Head of caudate nucleus (tissue), 42 donors: ENCODE measurements at places on chromosomes 12 and 14.

- no peak for DNase-seq
Observed at GRCh38 chr12:9829982-9830381, 2.7 kb downstream of the KLRF1 start.

DNA sequence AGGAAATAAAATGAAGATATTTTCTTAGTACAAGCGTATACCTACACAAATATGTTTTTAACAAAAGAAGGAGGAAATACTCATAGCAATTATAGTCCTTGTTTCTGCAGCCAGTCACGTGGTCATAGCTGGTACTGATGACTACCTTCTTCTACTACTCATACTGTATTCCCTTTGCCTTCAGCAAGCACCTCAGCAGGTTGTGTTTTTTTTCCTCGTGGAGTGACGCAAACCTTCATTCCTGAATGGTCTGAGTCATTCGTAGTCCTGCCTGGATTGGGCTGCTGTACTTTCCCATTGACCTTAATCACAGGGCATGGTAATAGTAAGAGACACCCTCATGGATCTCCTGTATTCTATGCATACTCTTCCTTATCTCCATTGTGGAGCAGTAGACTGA lies 25.7 kb upstream of the SLC16A7 start:
- no peak for DNase-seq

- peak; percentile 56 for DNase-seq
Observed at GRCh38 chr12:76031081-76031413, 529 bp downstream of the PHLDA1 start.

DNA sequence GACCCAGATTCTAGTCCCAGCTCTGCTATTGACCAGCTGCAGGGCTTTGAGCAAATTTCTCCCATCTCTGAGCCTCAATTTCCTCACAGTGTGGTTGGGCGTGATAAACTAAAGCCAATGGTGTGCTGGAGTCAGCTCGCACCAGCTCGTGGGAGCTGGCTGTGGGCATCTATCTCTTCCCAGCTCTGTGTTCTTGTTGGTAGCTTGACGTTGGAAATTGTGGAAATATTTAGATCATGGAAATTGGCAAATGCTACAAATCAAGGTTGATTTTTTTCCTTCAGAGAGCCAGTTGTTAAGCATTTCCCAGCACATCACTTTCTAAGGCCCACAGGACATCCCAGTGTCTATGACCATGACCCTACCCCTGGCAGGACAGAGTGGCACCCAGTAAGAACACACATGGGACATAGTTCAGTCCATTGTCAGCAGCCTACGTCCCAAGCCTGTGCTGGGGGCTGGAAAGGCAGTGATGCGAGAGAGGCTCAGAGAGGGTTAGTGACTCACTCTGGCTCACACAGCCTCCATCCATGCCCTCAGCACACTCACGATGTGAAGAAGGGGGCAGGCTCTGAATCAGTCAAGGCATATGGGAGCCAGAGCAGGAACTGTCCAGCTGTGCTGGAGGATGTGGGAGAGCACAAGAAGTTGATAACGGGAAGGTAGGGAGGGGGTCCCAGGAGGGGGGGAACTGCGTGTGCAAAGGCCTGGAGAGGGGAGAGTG lies 77.6 kb downstream of the LGMN start:
- DNase-seq = no peak

- DNase-seq = no peak
Observed at GRCh38 chr14:63266106-63266505, 52.6 kb downstream of the GPHB5 start.

GRCh38 chr14:42428996-42429395 lies 822.3 kb downstream of the LRFN5 start:
- DNase-seq = no peak

DNA sequence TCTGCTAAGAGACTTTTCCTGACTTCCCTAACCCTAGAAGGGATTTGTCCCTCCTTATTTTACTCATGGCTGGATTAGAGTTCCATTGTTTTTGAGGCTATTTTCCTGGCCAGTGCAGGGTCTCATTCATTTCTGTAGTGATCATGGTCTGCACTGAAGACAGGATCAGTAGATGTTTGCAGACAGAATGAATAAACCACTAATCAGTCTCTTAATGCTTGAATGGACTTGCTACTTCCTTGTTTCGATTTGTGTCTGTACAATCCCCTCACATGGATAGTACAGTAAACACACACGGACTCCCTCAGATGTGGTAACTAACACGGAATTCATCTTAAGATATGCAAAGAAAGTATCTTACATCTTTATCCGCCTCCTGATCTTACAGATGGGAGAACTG lies 102.6 kb upstream of the PRB2 start:
- no peak for DNase-seq

GRCh38 chr12:42857106-42857505 lies 267.6 kb upstream of the PRICKLE1 start:
- no peak for DNase-seq

DNA sequence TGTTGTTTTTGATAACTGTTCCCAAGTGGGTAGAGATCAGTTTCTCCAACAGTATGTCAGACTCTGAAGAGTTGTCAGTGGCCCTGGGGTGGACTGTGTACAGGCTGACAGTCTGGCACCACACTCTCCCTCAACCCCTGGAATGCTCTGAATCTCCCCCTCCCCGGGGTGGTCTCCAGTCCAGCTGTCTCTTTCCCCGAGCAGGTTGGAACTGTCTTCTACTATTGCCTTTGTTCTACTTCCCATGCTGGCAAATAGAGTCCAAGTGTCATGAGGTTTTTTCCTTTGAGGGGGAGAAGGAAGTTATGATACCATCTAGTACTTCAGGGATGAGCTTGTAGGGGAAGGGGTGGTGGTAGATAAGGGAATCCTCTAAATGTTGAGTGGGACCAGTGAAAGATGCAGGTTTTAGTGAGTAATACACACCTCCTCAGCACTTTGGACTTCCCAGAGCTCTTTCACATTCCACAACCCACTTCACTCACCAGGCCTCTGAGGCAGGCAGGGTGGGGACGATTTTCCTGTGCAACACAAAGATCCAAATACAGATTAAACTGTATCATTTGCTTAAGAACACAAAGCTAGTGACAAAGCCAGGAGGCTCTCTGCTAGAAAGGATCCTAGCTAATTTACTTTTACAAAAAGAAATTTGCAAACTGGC lies 170.7 kb upstream of the GZMB start:
- DNase-seq = no peak

GRCh38 chr12:15193946-15194345 lies 27.3 kb downstream of the RERG start:
- no peak for DNase-seq

- DNase-seq = peak; percentile 51
Observed at GRCh38 chr12:121579190-121579791, 1.5 kb downstream of the KDM2B start.

DNA sequence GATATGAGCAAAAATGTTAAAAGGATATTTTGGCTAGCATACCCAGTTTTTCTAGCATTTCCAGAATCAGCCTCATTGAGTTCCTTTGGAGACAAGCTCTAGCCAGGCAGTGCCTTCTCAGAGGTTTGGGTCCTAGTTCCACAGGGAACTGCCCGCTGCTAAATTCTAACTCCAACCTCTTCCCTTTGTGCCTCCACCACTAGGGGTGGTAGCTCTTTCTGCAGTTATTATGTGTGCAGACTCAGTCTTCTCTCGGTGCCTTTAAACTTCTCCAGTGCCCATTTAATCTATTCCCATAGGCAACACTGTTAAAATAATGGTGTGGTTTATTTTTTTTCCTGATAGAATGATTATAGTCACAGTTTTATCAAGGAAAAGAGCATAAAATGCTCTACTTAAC lies 21.5 kb upstream of the SLC25A3 start:
- no peak for DNase-seq

- DNase-seq = no peak
Observed at GRCh38 chr12:60021235-60021634, 425.4 kb downstream of the SLC16A7 start.

GRCh38 chr14:24816011-24816928 lies 182.3 kb upstream of the GZMB start:
- DNase-seq = no peak

DNA sequence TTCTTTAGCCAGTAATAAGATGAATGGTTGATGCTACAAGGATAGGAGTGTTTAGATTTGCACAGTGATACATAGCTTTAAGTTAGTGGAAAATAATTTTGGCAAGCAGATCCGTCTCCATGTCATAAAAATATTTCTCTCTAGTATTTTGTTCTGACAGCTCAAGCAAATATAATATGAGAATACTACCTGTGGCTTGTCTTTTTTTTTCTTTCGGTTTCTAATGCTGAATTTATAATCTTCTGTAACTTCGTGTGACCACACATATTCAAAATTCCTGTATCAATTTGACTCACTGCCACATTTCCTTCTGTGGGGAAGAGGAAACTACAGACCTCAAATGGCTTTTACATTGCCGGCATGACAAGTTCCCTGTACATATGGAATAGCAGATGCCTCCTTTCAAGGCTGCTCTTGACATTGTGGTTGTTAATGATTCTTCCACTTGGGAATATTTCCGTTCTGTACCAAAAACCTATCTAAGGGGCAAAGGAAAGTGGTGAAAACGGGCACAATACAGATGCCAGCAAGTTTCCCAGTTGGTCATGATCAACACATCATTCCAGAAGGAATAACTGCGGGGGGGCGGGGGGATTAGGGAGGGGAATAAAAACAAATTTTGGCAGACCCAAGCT lies 103.6 kb upstream of the CCDC91 start:
- no peak for DNase-seq

DNA sequence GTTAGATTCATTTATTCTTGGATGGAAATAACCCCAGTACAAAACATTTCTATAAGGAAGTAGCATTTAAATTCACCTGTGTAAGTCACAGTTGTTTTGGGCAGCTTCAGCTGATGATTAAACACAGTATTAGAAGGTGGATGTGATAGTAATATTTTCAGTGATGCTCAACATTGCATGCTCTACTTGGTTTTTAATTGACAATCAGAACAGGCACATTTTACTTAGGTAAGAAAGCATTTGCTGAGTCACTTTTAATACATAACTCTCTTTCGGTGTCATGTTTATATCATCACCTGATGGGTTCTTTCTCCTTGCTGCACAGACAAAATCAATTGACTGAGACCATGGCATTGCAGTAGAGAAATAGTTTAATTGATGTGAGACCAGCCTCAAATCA lies 80.7 kb downstream of the CMAS start:
- DNase-seq = no peak

GRCh38 chr12:113056381-113056630 lies 224 bp upstream of the DTX1 start:
- no peak for DNase-seq

GRCh38 chr12:92796650-92797049 lies 93.9 kb downstream of the PLEKHG7 start:
- DNase-seq = no peak

DNA sequence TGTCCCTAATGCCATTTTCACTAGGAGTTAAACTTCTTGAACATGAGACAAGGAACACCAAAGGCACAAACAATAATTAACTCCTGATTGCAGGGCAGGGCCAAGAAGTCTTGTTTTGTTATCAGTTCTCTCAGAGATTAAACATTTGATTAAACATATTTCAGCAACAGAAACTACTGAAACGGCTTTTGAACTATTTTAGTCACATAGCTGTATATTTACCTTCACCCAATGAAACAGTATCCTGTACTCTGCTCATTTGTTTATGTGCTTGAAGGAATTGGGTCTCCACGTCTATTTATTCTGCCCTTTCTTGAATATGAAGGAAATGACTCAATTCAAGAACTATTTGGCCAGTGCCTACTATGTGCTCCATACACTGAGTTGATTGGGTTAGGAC lies 51.3 kb upstream of the PTCSC3 start:
- no peak for DNase-seq

- no peak for DNase-seq
Observed at GRCh38 chr14:33717866-33718265, 233.0 kb downstream of the EGLN3 start.

DNA sequence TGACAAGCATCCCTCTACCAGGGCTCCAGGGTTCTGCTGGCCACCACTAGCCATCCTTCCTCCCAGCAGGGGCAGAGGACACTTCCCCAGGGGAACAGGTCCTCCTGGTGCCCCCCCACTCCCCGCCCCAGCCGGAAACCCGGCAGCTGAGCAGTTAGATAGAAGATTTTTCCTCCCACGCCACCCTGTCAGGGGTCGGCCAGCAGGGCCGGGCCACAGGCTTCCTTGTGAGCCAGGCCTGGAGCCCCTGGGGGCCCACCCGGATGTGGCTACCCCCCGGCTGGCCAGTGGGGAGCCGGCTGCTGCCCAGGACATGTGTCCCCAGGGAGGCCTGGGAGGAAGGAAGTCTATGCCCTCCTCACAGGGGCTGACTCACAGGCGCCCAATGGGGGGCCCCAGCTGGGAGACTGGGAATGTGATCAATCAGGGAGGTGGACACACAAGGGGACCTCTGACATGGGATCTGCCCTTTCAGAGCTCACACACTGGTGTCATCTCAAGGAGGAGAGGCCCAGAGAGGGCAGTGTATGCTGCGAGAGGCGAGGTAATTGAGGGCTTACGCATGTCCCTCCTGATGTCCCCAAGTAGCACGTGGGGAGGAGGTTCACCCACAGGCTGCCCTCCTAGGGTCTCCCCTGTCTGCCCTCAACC lies 4.2 kb downstream of the SH2B3 start:
- no peak for DNase-seq

DNA sequence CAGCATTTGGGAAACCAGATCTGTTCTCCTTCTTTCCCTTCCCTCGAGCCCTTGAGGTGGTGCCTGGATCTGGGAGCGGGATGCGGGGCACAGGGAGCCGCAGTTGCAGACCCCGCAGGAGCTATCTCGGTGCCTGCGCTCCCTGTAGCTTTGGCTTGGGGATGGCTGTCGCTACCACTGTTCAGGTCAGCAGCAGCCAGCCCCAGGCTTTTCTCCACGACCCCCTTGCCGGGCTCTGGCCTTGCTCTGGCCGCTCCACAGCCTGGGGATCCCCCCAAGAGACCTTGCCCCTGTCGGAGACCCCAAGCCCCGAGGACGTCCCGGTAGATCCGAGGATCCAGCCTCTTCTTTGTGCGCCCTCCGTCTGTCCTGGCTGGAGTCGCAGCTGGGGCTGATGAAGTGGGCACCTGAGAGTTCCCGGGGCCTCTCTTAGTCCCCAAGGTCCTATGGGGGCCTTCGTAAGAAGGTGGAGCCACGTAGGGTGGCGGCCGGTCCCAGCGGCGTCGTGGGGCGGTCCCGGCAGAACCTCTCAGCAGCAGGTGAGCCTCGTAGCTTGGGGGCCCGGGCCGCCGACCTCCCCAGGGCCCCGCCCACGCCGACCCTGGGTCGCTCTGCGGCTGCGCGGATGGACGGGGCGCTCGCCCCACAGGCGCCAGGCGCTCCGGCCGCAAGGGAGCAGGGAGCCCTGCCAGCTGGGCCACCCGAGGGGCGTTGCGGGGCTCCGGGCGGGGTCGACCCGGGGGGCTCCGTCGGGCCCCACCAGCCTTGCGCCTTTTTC lies 1.3 kb downstream of the DDN start:
- no peak for DNase-seq

GRCh38 chr12:3077572-3078081 lies 448 bp downstream of the TSPAN9 start:
- DNase-seq = no peak

- no peak for DNase-seq
Observed at GRCh38 chr12:27143256-27144069, 61.1 kb upstream of the C12orf71 start.

DNA sequence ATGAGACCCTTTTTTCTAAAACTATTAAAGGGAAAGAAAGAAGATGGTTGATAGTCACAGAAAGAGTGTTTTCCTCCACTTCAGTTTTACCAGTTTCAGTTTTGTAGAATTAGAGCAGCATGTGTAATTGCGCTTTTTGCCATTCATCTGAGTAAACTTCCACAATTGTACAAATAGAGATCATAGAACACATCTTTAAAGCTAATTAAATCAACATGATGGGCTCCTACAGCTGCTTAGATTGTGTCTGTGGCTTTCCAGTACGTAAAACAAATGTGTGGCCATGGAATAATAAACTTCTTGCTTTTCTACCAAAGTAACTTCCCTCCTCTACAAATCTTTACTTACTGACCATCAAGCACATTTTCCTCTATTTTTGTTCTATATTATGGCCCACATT lies 84.2 kb upstream of the LRIG3 start:
- DNase-seq = no peak
